Activated effector memory CD4-positive, alpha-beta T cell treated with anti-CD3 and anti-CD28 coated beads, Interleukin-2, amount 50 U/mL, for 16 hours (primary cell): ENCODE measurements at places on chromosomes 2 and 18.

DNA sequence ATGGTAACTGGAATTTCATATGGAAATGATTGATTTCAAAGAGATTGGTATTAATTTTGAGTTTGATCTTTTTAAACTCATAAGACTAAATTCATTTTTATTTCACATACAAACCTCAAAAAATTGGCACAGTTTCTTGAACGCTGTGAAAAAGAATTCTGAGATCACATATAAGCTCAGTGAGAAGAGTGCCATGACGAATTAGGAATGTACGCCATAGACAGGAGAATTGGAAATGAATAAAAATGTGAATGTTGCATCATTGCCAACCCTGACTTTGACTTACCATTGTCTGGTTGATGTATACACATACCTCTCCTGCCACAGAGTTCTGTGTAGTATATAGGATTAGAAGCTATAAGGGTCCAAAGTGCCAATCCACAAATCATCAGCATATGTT, 290.4 kb upstream of the ZC3H15 start:
- DNase-seq: no peak

GRCh38 chr2:9775351-9775750, 67.9 kb upstream of the TAF1B start:
- DNase-seq: no peak

DNA sequence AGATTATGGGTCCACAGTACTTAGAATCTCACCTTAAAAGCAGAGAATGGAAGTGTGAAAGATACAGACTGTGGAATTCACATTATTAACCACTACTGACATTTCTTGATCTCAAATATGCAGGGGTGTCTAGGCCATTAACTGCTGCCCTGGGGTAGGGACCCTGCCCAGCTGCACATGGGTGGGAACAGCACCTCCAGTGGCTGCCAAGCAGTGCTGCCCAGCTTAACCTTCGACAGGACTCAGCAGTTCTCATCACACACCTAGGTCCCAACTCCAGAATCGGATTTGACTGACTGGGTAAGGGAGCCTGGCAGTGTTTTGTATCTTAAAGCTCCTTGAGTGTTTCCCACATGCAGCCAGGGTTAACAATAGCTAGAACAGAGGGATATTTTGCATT, 14.9 kb downstream of the ERFE start:
- no peak for DNase-seq

DNA sequence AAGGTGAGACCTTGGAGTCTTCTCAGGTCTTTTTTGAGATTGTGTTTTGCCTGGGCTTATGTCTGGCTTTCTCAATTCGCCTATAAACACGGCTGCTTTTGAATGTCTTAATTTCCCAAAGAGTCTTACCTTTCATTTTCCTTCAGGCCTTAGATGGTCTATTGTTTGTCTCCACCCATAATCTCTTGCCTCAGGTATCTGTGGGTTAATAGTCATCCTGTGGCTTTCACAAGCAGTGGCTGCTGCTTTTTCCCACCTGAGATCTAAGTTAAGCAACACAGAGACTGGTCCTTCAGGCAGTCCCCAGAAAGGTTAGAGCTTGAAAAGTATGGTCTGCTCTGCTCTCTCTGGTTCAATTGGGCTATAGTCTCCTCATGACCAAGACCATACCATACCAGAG, 275.3 kb downstream of the INSIG2 start:
- DNase-seq: no peak

- DNase-seq: no peak
Observed at GRCh38 chr2:134411279-134411827, 157.5 kb downstream of the MGAT5 start.

GRCh38 chr18:68181956-68182355, 533.0 kb downstream of the TMX3 start:
- no peak for DNase-seq

DNA sequence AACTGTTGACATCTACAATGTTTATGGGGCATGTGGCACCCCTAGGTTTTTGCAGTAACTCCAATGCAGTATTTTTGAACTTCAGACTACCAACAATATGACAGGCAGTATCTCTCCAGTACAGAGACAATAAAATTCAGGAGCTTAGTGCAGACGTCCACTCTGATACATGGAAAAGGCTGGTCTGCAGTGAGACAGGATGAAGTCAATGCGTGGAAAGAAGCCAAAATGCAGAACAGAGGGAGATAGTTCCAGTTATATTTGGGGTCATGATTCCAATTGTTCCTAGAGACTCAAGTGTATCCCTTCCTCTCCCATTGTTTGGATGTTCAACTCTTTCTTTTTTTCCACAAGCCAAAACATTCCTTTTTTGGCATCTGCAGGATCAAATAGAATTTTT, 18.7 kb upstream of the SMAD2 start:
- no peak for DNase-seq

DNA sequence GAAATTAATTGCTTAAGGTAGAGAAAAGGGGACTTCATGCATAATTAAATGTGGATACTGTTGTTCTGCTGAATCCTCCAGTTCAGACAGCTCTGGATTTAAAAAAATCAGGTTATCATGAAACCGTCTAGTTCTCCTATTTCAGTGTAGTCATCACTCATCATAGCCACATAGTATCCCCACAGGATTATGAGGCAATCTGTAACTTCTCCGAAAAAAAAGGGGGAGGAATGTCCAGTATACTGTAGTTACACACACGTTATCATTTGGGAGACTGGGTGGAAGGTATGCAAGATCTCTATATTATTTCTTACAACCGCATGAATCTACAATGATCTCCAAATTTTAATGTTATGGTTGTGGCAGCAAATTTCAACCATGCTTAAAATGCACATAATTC, 114.0 kb downstream of the HIBCH start:
- no peak for DNase-seq

- DNase-seq: peak; percentile 83
Observed at GRCh38 chr2:206442833-206443734, at the start of gene ADAM23. Gene ADAM23, plus strand, starts transcription at chr2:206443532. Its CDS starts 335 bp downstream, at chr2:206443867.

- no peak for DNase-seq
Observed at GRCh38 chr2:128556089-128556488, 237.4 kb upstream of the HS6ST1 start.

DNA sequence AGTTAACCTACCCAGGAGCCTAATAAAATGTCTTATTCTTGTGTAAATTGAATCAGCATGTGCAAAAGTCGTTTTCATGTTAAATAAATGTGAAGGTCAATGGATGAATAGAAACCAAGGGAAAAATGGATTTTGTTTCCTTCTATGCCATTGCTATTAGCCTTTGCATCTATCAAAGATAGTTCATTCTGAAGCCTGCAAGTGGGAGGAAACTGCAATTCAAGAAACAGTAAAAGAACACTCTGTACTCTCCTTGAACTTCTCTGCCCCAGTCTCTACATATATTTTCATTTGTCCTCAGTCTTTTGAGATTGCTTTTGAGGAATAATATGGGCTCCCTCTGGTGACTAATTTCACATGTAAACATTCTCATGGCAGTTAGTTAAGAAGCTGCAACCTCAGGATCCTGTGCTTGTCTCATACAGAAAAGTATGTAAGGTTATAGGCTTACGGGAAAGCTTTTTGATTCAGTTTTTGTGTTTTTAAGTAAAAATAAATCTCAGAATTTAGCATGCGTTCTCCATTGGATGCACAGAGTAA, 1590.0 kb upstream of the LRRTM1 start:
- DNase-seq: no peak
